ENCODE measurements at places on chromosomes 4 and X. TPM values are rescaled to one million over a fixed set of nuclear protein-coding genes. Genes with fewer than 3 reads are reported as not detected.

DNA sequence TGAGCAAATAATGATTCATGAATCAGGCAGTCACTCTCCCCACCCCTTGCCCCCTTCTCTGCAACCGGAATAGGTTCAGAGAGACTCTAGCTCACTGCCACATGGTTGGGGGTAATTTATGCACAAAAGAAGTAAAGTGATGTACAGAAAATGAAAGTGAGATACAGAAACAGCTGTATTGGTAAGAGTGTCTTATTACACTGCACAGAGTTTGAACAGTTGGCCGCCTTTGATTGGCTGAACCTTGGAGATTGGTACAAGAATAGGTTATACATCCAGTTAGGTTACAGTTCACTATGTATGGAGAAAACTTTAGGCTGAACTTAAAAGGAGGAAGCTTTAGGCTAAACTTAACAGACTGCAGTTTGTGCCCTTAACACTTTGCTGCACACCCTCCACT lies 34.6 kb upstream of the DIAPH2 start:
- no peak overlapping the region for H3K4me3 ChIP-seq
- no peak overlapping the region for H3K27ac ChIP-seq
- DNase-seq = no peak
- no peaks in the 10 kb centered on the region for H3K27me3 ChIP-seq
- H3K4me1 ChIP-seq = no peaks in the 10 kb centered on the region

Gene SSX2
- not detected for total RNA-seq

Gene PRDM5
- total RNA-seq = 9.4 TPM

DNA sequence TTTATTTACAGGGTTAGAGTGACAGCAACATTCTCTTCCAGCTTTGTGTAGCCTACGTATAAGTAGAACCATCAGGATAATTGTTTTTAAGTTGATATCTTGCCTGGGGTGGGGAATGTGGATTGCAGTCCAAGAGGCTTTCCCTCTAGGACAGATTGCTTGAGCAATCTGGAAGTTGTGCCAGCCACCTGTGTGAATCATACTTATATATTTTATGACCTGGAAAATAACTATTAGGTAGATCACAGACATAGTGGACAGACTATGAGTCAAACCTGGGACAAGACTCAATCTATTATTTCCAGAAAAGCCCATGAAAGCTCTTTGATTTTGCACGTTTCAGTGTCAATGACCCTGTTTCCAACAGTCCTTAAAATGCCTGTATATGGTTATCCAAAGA lies 98.9 kb downstream of the TLL1 start:
- H3K27me3 ChIP-seq = no peaks in the 10 kb centered on the region
- peaks cover 5% of the 10 kb centered on the region for H3K36me3 ChIP-seq
- H3K4me3 ChIP-seq = no peak overlapping the region
- no peak overlapping the region for H3K27ac ChIP-seq

Gene KDM6A
- total RNA-seq = 17.6 TPM

DNA sequence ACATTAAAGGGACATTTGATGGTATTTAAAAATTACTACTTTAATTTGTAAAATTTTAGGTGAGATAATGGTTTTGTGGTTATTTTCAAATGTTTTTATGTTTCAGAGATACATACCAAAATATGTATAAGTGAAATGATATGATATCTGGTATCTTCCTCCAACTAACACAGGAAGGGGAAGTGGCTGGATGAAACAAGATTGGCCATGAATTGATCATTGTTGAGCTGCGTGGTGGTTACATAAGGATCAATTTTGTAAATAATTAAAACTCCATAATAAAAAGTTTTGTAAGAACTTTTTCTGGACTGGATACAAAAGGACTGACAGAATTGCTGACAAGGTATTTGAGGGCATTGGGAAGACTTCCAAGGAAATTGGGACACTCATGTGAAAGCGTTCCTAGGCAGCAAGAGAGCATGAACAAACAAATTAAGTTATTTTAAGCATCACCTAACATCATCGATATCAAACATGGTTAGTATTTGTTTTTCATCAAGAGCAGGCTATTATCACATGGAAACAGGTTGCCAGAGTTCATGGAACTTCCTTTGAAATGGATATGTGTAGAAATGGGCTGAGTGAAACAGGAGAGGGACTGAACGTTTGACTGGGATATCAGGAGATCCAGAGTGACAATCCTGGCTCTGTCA lies 4.4 kb upstream of the PGM2 start:
- no peak for DNase-seq
- no peak overlapping the region for H3K27ac ChIP-seq
- no peaks in the 10 kb centered on the region for H3K36me3 ChIP-seq
- H3K4me1 ChIP-seq = peaks cover 6% of the 10 kb centered on the region
- no peak overlapping the region for H3K4me3 ChIP-seq

Gene CNKSR2
- total RNA-seq = 2.5 TPM

Gene IL21
- not detected for total RNA-seq

GRCh38 chr4:1171311-1172227 lies 814 bp downstream of the SPON2 start:
- DNase-seq = peak; percentile 85
- peaks cover 5% of the 10 kb centered on the region for H3K36me3 ChIP-seq
- H3K27ac ChIP-seq = no peak overlapping the region
- H3K4me3 ChIP-seq = peak overlapping the region; percentile 68
- H3K27me3 ChIP-seq = peaks cover 2% of the 10 kb centered on the region
- H3K4me1 ChIP-seq = peaks cover 50% of the 10 kb centered on the region

DNA sequence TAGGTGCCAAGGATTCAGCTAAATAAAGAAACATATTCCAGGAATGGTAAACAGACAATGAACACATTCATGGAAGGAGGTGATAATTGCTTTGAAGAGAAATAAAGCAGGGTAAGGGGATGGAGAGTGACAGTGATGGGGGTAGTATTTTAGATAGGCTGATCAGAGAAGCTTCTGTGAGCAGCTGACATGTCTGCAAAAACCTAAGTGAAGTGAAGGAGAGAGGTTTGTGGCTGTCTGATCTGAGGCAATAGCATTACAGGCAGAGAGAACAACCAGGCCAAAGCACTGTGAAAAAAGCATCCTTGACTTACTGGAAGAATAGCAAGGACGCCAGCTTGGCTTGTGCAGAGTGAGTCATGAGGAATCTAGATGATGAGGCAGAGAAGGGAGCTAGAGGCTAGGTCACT lies 271.9 kb upstream of the GATB start:
- H3K27ac ChIP-seq = no peak overlapping the region
- peaks cover 12% of the 10 kb centered on the region for H3K27me3 ChIP-seq
- H3K4me3 ChIP-seq = no peak overlapping the region
- no peaks in the 10 kb centered on the region for H3K36me3 ChIP-seq
- H3K4me1 ChIP-seq = no peaks in the 10 kb centered on the region

DNA sequence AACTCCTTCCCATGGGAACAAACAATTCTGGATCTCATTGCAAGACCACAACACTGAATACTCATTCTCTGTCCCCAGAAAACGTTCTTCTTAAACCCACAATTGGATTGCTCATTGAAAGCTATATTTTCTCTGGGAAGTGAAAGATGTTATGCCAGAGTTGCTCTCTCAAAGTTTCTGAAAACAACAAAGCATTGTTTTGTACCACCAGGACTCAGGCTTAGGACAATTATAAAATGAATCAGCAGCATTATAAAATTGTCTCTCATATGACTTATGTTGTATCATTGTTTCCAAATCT lies 26.5 kb downstream of the TFDP3 start:
- no peak overlapping the region for H3K4me3 ChIP-seq
- no peaks in the 10 kb centered on the region for H3K4me1 ChIP-seq
- no peaks in the 10 kb centered on the region for H3K27me3 ChIP-seq
- H3K27ac ChIP-seq = no peak overlapping the region

- H3K4me3 ChIP-seq = peak overlapping the region; percentile 88
- H3K4me1 ChIP-seq = peaks cover 24% of the 10 kb centered on the region
- DNase-seq = no peak
- H3K27me3 ChIP-seq = no peaks in the 10 kb centered on the region
- H3K27ac ChIP-seq = peak overlapping the region; percentile 92
Measured at GRCh38 chr4:73068491-73069337, 802 bp downstream of the COX18 start.

DNA sequence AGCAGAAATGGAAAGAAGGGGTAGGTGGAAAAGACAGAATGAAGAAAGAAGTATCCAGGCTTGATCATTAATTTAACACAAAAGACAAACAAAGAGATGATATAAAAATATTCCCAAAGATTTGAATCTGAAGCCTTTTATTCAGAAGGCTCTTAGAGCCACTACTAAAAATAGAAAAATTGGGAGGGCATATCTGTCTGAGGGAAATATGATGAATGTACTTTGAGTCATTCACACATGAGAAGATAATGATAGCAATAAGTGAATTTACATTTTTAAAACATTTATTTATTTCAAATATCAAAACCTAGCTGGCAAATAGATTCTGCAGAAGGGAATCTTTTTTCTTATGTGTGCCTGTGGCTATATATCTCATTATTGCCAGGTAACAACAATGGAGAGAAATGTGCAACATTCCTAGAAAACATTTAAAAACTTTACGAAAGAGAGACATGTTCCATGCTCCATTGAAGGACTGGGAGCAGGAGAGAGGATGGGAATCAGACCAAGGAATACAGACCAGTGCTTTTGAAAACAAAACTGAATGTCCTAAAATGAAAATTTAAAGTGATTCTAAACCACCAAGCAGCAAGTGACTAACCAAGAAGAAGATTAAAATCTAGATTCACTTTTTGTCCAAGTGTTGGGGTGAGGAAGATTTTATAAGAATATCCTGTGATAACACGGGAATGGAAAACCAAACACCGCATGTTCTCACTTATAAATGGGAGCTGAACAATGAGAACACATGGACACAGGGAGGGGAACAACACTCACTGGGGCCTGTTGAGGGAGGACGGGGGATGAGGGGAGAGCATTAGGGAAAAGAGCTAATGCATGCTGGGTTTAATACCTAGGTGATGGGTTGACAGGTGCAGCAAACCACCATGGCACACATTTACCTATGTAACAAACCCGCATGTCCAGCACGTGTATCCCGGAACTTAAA lies 41.2 kb downstream of the ANXA5 start:
- no peak overlapping the region for H3K4me3 ChIP-seq
- H3K27me3 ChIP-seq = no peaks in the 10 kb centered on the region
- no peak for DNase-seq
- no peak overlapping the region for H3K27ac ChIP-seq

DNA sequence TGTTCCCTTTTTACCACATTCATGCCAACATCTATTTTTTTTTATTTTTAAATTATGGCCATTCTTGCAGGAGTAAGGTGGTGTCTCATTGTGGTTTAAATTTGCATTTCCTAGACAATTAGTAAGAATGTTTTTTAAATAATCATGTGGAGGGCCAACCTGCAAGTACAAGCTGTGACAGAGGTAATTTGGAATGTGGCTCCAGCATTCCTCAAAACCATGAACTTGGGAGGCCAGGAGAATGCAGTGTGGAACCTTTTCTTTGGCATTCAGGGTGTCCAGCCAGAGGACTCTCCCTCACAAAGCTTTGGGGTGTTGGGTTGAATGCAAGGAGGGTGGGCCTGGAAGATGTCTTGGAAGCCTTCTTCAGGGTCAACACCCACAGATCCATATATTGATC lies 7.3 kb upstream of the TMEM185A start:
- no peak overlapping the region for H3K27ac ChIP-seq
- H3K36me3 ChIP-seq = no peaks in the 10 kb centered on the region
- H3K4me3 ChIP-seq = no peak overlapping the region
- DNase-seq = no peak
- H3K4me1 ChIP-seq = no peaks in the 10 kb centered on the region
- peaks cover 15% of the 10 kb centered on the region for H3K27me3 ChIP-seq

DNA sequence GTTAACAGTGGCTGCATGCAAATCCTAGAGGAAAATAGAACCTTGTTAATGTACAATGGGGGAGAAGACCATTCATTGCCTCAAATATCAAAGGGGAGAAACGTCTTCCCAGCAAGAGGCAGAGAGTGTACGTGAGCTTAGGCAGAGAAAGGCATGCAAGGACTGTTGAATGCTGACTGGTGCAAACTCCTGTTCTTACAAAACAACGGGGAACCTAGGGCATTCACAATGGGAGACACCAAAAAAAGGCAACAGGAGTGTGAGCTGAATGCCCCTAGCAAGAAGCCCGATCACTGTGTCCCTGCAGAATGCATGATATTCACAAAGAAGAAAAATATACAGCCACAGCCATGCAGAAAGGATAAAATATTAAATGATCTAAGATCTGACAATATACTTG lies 184.9 kb downstream of the NSUN7 start:
- H3K27ac ChIP-seq = no peak overlapping the region
- no peaks in the 10 kb centered on the region for H3K27me3 ChIP-seq
- no peak for DNase-seq
- H3K36me3 ChIP-seq = peaks cover 14% of the 10 kb centered on the region
- peaks cover 16% of the 10 kb centered on the region for H3K4me1 ChIP-seq
- no peak overlapping the region for H3K4me3 ChIP-seq

Gene FRG2
- not detected for total RNA-seq

DNA sequence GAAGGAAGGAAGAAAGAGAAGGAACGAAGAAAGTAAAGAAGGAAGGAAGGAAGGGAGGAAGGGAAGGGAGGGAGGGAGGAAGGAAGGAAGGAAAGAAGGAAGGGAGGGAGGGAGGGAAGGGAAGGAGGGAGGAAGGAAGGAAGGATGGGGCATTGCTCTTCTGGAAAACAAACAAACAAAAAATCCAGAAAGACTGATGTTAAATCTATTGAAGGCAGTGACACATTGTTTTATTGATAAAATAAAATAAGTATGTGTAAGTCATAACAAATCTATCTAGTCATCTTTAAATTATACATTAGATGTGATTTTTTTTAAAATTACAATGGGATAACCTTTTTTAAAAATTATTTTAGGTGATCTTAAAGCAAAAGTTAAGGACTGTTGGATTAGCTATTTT lies 1245.5 kb downstream of the STIM2 start:
- peaks cover 5% of the 10 kb centered on the region for H3K27me3 ChIP-seq
- DNase-seq = no peak
- no peak overlapping the region for H3K4me3 ChIP-seq
- H3K27ac ChIP-seq = no peak overlapping the region
- no peaks in the 10 kb centered on the region for H3K36me3 ChIP-seq

GRCh38 chr4:22299678-22300077 lies 216.2 kb downstream of the ADGRA3 start:
- no peaks in the 10 kb centered on the region for H3K4me1 ChIP-seq
- H3K27me3 ChIP-seq = no peaks in the 10 kb centered on the region
- H3K36me3 ChIP-seq = no peaks in the 10 kb centered on the region
- no peak overlapping the region for H3K4me3 ChIP-seq
- H3K27ac ChIP-seq = no peak overlapping the region

GRCh38 chrX:43604753-43605152 lies 51.3 kb upstream of the MAOA start:
- DNase-seq = no peak
- no peaks in the 10 kb centered on the region for H3K27me3 ChIP-seq
- no peak overlapping the region for H3K27ac ChIP-seq
- no peaks in the 10 kb centered on the region for H3K4me1 ChIP-seq
- no peaks in the 10 kb centered on the region for H3K36me3 ChIP-seq

DNA sequence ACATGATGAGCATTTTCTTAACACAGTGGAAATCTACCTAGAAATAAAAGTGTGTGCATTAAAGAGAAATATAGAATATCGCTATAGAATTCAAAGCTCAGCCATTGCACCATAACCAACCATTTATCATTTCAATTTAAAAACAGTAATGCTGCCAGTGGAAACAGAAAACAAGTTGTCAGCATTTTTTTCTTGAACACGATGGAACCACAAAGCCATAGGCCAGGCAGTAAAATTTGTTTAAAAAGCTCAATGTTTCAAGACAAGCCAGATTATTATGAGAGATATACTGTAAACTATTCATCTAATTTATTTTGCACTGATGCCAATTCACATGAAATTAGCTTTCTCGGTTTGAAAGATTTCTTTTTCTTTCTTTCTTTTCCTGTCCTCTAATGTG lies 46.7 kb upstream of the NRK start:
- no peak overlapping the region for H3K27ac ChIP-seq
- no peak for DNase-seq
- H3K4me1 ChIP-seq = peaks cover 9% of the 10 kb centered on the region
- H3K4me3 ChIP-seq = no peak overlapping the region

Measured in osteocyte (in vitro differentiated cells).